ENCODE measurements at places on chromosomes 6 and 20.
A peak's percentile ranks its signal among the peaks of the same experiment; 100 is the strongest.

DNA sequence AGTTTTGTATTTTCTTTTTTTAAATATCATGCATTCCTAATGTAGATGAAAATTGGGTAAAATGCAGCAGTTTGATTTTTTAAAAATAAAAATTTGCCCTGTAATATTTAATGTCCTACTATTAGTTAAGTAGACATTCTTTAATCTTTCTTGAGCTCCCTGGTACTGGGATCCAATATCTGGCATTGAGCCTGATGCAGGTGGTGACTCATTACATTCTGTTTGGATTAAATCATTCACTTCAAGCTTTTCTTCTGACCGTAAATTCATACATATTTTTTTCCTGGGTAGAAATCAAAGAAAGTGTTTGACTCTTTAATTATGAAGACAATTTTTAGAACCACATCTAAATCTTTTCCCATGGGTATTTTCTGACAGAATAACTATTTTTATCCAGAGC, 768.8 kb upstream of the SLC35B3 start:
- no peak for DNase-seq

DNA sequence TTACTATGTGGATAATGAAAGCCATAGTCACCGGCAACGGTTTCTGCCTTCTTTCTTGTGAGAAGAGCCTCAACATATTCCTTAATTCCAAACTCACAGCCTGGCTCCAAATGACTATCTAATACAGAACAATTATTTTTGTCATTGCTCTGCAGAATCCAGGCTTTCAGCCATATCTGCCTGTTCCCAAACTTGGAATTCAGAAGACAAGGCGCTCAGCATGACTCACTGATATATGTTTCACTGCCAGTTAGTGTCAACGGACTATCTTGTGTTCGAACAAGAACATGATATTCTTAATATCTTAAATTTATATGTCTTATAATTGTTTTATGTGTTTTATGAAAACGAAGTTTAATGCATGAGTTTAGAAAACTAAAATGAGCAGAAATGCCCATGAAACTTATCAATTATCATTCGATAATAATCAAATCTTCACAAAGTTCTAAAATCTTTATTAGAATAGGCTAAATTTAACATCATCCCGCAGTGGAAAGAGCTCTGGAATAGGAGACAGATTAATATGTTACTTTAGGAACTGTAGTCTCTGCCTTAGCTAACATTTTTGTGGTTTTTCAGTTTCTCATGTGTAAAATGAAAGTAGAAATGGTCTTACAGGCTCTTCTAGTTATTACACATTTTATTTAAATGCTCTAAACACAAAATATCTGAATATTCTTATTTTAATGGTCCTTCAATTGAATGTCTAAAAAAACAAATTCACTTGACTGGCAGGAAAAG, 669.3 kb upstream of the GJE1 start:
- DNase-seq, result peak; percentile 17

DNA sequence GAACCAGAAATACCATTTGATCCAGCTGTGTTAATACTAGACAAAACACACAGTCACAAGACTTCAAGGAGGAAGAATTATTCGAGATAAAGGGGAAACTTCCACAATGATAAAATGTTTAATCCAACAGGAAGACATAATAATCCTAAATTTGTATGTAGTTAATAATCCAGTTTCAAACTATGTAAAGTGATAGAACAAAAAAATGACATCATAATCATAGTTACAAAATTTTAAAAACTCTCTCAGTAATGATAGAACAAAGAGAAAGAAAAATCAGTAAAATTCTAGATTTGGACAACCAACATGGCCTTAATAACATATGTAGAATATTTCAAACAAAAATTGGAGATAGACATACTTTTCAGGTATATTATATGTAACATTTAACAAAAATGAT, 38.9 kb downstream of the LINC00237 start:
- DNase-seq, result no peak

- no peak for DNase-seq
Measured at GRCh38 chr6:42359021-42359420, 92.7 kb downstream of the TRERF1 start.

GRCh38 chr20:47784599-47785310, 526 bp downstream of the SULF2 start:
- DNase-seq, result no peak

- no peak for DNase-seq
Measured at GRCh38 chr6:136347847-136348246, 58.2 kb upstream of the BCLAF1 start.

- DNase-seq, result no peak
Measured at GRCh38 chr6:155319902-155320301, 5.6 kb upstream of the TFB1M start.

GRCh38 chr6:32139590-32139989, 9.5 kb upstream of the FKBPL start:
- no peak for DNase-seq

Measured in NAMALWA (cell line).